ENCODE measurements at places on chromosomes 6 and 20.

- no peak for DNase-seq
These were observed 159.8 kb upstream of the TSHZ2 start for GRCh38 chr20:52812231-52812847.

- no peak for DNase-seq
These were observed 198.5 kb downstream of the TTLL2 start for GRCh38 chr6:167523426-167523825.

DNA sequence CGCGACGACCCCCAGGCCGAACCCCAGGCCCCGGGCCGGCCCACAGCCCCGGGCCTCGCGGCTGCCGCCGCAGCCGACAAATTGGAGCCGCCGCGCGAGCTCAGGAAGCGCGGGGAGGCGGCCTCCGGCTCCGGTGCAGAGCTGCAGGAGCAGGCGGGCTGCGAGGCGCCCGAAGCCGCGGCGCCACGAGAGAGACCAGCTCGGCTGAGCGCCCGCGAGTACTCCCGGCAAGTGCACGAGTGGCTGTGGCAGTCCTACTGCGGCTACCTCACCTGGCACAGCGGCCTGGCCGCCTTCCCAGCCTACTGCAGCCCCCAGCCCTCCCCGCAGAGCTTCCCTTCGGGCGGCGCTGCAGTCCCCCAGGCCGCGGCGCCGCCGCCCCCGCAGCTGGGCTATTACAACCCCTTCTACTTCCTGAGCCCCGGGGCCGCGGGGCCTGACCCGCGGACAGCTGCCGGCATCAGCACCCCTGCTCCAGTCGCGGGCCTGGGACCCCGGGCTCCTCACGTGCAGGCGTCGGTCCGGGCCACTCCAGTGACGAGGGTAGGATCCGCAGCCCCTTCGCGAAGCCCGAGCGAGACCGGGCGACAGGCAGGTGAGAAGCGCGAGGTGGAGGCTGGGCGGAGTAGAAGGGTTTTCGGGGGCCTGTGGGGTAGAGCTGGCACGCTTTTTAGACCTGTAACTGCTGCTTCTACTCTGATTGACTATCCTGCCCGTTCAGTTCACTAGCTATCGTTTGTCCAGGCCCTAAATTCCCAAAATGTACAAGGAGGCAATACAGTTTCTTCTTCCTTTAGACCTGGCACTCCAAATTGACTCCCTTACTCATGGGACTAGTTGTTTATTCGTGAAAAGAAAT lies 654 bp downstream of the FAM8A1 start:
- DNase-seq, result peak; percentile 18

GRCh38 chr20:62367633-62368391 lies 700 bp upstream of the LAMA5 start:
- DNase-seq, result no peak

GRCh38 chr6:75230484-75231325 lies 12.9 kb downstream of the COX7A2 start:
- DNase-seq, result no peak

- DNase-seq, result no peak
These were observed 388.4 kb upstream of the GJE1 start for GRCh38 chr6:141744194-141744925.

DNA sequence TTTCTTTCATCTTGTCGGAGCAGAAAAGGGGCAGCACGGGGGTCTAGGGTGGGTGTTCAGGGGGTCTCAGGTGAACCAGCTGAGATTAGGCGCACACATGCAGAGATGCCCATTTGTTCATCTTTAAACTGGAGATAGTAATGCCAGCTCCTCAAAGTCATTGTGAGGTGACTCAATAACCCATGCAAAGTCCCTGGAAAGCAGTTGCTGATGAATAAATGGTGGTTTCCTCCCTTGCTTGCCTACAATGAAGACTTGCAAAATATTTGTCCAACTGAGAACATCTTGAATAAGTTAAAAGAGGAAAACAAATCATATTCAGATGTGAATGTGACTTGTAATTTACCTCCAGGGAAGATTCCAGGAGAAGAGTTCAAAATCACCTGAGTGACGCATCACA lies 206.9 kb downstream of the LY86 start:
- no peak for DNase-seq

DNA sequence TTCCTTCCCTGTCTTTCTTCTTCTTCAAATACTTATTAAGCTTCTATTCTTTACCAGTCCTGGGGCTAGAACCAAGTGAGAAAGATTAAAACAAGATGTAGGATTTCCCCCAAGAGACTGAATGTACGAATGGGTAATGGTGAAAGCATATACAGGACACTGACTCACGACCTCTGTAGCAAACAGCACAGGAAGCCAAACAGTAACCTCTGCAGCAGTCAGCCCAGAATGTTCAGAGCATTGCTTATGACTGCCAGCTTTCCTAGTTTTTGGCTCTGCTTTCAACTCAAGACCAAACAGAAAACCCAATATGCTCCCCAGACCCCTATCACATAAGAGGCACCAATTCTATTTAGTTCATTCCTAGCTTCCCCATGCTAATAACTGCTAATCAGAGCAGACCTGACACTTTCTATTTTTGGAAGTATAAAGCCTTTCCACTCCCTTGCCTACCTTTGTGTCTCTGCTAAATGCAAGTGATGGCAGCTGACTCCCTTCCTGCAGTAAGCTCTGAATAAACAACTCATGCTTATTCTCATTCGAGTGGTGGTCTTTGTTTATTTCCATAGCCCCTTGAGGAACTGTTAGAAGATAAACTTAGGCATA lies 690.6 kb downstream of the EPM2A start:
- no peak for DNase-seq

GRCh38 chr6:52595000-52595795 lies 18.3 kb upstream of the TRAM2 start:
- DNase-seq, result no peak

DNA sequence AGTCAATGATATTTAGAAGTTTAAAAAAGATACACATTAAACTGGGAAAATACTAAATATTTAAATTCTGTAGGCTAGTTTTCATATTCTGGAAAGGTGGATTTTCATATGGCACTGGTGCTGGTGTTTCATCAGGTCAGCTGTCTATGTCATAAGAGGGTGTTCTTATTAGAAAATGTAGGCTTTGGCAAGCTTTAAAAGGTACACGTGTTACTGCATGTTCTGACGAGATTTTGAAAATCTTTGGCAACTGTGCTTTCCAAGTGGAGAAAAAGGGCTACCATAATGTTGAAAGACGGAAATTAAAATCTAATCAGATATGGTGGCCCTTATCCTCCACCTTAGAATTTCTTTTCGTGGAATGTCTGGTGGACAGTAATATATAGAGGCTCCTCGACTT lies 30.0 kb downstream of the SLC22A3 start:
- DNase-seq, result no peak

DNA sequence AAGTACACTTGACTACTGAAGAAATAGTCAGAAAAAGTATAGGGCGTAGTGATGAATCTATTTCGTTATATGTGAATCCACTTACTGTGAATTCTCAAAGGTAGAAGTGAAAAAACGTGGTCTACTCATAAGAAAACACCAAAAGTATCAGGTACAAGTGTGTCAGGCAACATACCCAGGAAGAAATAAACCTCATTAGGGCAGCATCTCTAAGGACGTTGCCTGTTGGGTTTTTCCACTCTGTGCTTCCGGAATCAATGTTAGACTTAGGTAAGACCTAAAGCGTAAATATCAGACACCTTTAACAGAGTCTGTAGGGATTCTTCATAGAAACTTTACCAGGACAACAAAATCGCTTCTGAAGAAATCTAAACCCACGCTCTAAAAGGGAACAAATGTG lies 607.2 kb upstream of the EPHA7 start:
- DNase-seq, result no peak

GRCh38 chr20:31587545-31588389 lies 17.3 kb upstream of the ID1 start:
- DNase-seq, result no peak

All from mucosa of gallbladder (tissue), 1 donor.